ENCODE measurements at places on chromosomes 11 and 22.

DNA sequence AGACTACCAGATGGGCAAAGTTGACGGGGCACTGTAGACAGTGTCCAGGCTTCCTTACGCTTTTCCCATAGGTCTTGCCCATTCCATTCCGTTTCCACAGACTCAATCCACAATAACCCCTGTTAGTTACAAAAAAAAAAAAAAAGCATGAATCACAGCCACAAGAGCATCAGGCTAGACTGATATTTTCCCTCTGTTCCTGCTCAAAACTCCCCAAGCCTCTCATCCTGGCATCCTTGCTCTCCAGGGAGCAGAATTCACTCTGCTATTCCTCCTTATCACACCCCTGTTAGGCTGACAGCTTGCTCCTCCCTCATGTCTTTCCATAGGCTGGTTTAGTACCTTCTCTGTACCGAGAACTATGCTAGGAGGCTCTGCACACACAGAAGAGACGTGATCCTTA, 42.2 kb downstream of the TMEM123 start:
- DNase-seq, result no peak
- peaks cover 21% of the 10 kb centered on the region for H3K4me1 ChIP-seq
- no peaks in the 10 kb centered on the region for H3K27me3 ChIP-seq
- H3K27ac ChIP-seq, result no peak overlapping the region
- no peak overlapping the region for H3K4me3 ChIP-seq

- no peak overlapping the region for H3K4me3 ChIP-seq
- no peak for DNase-seq
- no peaks in the 10 kb centered on the region for H3K4me1 ChIP-seq
- H3K36me3 ChIP-seq, result no peaks in the 10 kb centered on the region
- H3K27ac ChIP-seq, result no peak overlapping the region
Observed at GRCh38 chr11:78929207-78929905, 354.7 kb upstream of the NARS2 start.

DNA sequence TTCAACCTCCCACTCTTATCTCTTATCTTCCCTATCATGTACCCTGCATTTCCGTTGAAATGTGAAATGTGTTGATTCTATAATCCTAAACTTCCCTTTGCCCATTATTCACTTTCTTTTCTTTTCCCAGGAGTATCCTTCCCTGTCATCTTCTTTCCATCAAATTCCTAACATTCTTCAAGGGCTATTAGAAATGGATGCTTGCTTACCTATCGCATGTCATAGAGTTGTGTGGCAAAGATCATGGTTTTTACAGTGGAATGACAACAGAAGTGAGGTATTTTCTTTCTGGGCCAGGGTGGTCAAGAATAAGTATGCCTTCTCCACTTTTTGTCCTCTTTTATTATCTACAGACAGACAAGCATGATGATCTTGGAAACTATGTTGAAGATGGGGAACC, 124.4 kb upstream of the SLC5A12 start:
- no peak overlapping the region for H3K27ac ChIP-seq
- no peaks in the 10 kb centered on the region for H3K27me3 ChIP-seq
- no peak for DNase-seq
- no peaks in the 10 kb centered on the region for H3K36me3 ChIP-seq
- H3K4me1 ChIP-seq, result no peaks in the 10 kb centered on the region
- no peak overlapping the region for H3K4me3 ChIP-seq

- DNase-seq, result no peak
- H3K4me1 ChIP-seq, result no peaks in the 10 kb centered on the region
- peak overlapping the region; percentile 11 for H3K27ac ChIP-seq
- H3K27me3 ChIP-seq, result peaks cover 19% of the 10 kb centered on the region
- no peak overlapping the region for H3K4me3 ChIP-seq
Observed at GRCh38 chr11:393219-394033, 583 bp upstream of the PKP3 start.

- no peak overlapping the region for H3K4me3 ChIP-seq
- no peaks in the 10 kb centered on the region for H3K4me1 ChIP-seq
- no peaks in the 10 kb centered on the region for H3K27me3 ChIP-seq
- DNase-seq, result no peak
- no peak overlapping the region for H3K27ac ChIP-seq
Observed at GRCh38 chr11:87366763-87367405, 329.1 kb downstream of the TMEM135 start.

GRCh38 chr11:107221748-107222285, 203.5 kb upstream of the GUCY1A2 start:
- H3K4me3 ChIP-seq, result no peak overlapping the region
- H3K36me3 ChIP-seq, result no peaks in the 10 kb centered on the region
- no peak for DNase-seq
- H3K27me3 ChIP-seq, result no peaks in the 10 kb centered on the region

GRCh38 chr11:76721755-76722677, 51.5 kb upstream of the LRRC32 start:
- peak; percentile 40 for DNase-seq
- H3K27ac ChIP-seq, result no peak overlapping the region
- no peaks in the 10 kb centered on the region for H3K27me3 ChIP-seq
- H3K4me1 ChIP-seq, result no peaks in the 10 kb centered on the region
- no peaks in the 10 kb centered on the region for H3K36me3 ChIP-seq

DNA sequence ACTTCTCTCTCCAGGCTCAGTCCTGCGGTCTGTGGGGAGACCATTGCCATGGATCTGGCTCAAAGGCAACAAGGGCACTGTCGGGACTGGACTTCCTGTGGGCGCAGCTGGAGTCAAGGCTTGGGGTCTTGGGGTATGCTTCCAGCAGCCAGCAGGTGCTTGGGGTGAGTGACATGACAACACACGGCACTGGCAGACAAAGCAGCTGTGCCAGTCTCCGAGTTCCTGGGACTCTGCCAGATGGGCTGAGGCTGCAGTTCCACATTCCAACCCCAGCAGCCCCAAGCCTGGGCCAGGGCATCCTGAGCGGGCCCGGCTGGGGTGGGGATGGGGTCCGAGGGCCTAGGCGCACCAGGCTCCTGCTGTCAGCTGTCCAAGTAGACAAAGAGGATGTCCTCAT, 12.3 kb downstream of the GUCD1 start:
- H3K4me3 ChIP-seq, result no peak overlapping the region
- no peaks in the 10 kb centered on the region for H3K27me3 ChIP-seq
- peaks cover 71% of the 10 kb centered on the region for H3K36me3 ChIP-seq
- no peaks in the 10 kb centered on the region for H3K4me1 ChIP-seq

GRCh38 chr11:6251990-6252473, 7.6 kb upstream of the CCKBR start:
- no peak overlapping the region for H3K27ac ChIP-seq
- no peaks in the 10 kb centered on the region for H3K27me3 ChIP-seq
- no peaks in the 10 kb centered on the region for H3K4me1 ChIP-seq

- H3K27ac ChIP-seq, result no peak overlapping the region
- H3K27me3 ChIP-seq, result no peaks in the 10 kb centered on the region
- no peaks in the 10 kb centered on the region for H3K36me3 ChIP-seq
- no peak for DNase-seq
Observed at GRCh38 chr11:76194872-76195668, 11.2 kb downstream of the WNT11 start.

- no peak for DNase-seq
- H3K36me3 ChIP-seq, result no peaks in the 10 kb centered on the region
- peaks cover 16% of the 10 kb centered on the region for H3K4me1 ChIP-seq
- peaks cover 6% of the 10 kb centered on the region for H3K27me3 ChIP-seq
- no peak overlapping the region for H3K4me3 ChIP-seq
Observed at GRCh38 chr11:63508009-63508408, 2.1 kb downstream of the LGALS12 start.

DNA sequence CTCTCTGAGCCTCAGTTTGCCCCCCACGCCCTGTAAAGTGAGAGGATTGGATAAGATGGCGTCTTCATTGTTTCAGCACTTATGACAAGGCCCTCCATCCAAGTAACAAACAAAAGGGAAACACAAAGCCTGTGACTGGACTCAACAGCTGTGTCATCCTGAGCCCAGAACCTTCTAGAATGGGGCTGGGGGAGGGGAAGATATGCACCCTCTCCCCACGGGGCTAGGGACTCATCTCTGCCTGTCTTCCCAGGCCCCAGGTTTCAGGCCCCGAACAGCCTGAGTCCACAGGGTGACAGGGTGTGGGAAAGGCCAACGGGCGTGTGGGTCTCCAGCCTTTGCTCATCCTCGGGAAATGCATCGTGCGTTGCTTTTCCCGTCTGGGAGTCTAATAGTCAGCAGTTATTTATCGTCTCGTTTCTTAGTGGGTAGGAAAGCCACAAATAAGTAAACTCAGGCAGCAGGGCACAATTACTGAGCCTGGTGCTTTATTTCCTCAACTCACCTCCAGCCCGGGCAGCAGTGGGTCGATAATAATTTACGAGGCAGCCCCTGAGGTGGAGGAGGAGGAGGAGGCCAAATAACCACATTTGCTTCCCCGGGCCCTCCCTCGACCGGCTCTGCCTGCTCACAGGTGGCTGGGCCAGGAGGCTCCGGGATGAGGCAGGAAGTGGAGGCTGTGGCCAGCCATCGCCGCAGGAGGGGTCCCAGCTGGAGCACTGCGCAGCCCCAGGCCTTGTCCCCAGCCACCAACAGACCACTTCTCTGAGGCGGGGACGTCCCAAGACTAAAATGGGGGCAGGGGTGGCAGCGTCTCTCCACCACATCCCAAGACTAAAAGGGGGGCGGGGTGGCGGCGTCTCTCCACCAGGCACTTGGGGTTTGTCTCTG, 54.4 kb downstream of the FLRT1 start:
- peaks cover 68% of the 10 kb centered on the region for H3K4me1 ChIP-seq
- H3K27ac ChIP-seq, result no peak overlapping the region
- H3K36me3 ChIP-seq, result no peaks in the 10 kb centered on the region
- no peaks in the 10 kb centered on the region for H3K27me3 ChIP-seq
- DNase-seq, result no peak

GRCh38 chr22:44338177-44338810, 25.5 kb upstream of the SHISAL1 start:
- no peaks in the 10 kb centered on the region for H3K36me3 ChIP-seq
- peaks cover 7% of the 10 kb centered on the region for H3K27me3 ChIP-seq
- H3K4me3 ChIP-seq, result no peak overlapping the region
- peaks cover 18% of the 10 kb centered on the region for H3K4me1 ChIP-seq

DNA sequence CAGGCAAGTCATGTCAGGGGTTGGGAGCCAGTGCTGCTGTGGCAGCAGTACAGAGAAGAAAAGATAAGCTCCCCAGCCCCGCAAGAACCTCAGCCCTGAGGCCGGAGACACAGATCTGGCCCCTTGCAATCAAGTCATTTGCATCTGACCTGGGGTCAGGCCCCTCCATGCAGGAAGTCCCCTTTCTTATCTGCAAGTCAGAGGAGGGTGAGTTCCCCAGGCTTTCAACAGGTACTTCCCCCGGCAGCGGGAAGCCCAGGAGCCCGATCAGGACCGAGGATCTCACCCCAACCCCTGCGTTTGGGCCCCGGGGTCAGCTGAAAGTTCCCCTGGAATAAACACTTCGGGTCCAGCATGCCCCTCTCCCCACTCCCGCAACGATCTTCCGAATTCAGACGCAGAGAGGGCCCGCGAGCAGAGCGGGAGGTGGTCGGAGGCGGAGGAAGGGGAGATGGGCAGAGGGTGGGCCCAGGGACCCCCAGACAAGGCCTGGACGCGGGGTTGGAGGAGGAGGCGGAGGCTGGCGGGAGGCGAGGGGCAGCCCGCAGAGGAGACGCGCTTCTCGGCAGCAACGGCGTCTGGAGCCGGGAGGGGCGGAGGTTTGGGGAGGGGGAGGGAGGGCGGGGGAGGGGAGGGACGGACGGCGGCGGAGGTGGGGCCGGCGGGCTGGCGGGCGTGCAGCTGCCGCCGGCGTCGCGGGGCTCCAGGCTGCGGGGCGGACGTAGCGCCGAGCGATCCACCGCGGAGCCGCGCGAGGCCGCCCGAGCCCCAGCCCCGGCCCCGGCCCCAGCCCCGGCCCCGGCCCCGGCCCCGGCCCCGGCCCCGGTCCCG, at the start of gene TSPAN18:
TSS of gene TSPAN18 (plus strand) at position 680 of the 831 bp plus-strand sequence. CDS start 179,455 bp downstream, outside the sequence.
- peaks cover 64% of the 10 kb centered on the region for H3K27me3 ChIP-seq
- peak within 1 kb of the TSS; percentile 32 for H3K27ac ChIP-seq
- no peaks in the 10 kb centered on the region for H3K36me3 ChIP-seq
- no peak for DNase-seq

- DNase-seq, result no peak
- H3K36me3 ChIP-seq, result no peaks in the 10 kb centered on the region
- peaks cover 26% of the 10 kb centered on the region for H3K27me3 ChIP-seq
- no peaks in the 10 kb centered on the region for H3K4me1 ChIP-seq
Observed at GRCh38 chr11:8025816-8026215, 38.7 kb downstream of the EIF3F start.

GRCh38 chr11:68982134-68982533, 1.3 kb upstream of the MRGPRD start:
- no peak overlapping the region for H3K27ac ChIP-seq
- no peak for DNase-seq
- H3K4me1 ChIP-seq, result no peaks in the 10 kb centered on the region

GRCh38 chr22:19853879-19854777, 546 bp downstream of the GNB1L start:
- no peak for DNase-seq
- peaks cover 58% of the 10 kb centered on the region for H3K4me1 ChIP-seq
- peak overlapping the region; percentile 91 for H3K4me3 ChIP-seq
- peak overlapping the region; percentile 86 for H3K27ac ChIP-seq
- H3K27me3 ChIP-seq, result no peaks in the 10 kb centered on the region
- H3K36me3 ChIP-seq, result peaks cover 33% of the 10 kb centered on the region

- H3K4me3 ChIP-seq, result no peak overlapping the region
- H3K36me3 ChIP-seq, result no peaks in the 10 kb centered on the region
Observed at GRCh38 chr11:76668362-76669155, 2.0 kb downstream of the LRRC32 start.

GRCh38 chr11:106426696-106427095, 349.2 kb downstream of the AASDHPPT start:
- H3K36me3 ChIP-seq, result no peaks in the 10 kb centered on the region
- H3K4me1 ChIP-seq, result no peaks in the 10 kb centered on the region
- no peak overlapping the region for H3K4me3 ChIP-seq
- H3K27me3 ChIP-seq, result no peaks in the 10 kb centered on the region
- no peak overlapping the region for H3K27ac ChIP-seq

GRCh38 chr11:110077346-110077745, 15.8 kb upstream of the ZC3H12C start:
- H3K27me3 ChIP-seq, result no peaks in the 10 kb centered on the region
- DNase-seq, result no peak
- H3K4me1 ChIP-seq, result no peaks in the 10 kb centered on the region
- H3K27ac ChIP-seq, result no peak overlapping the region
- no peak overlapping the region for H3K4me3 ChIP-seq
- H3K36me3 ChIP-seq, result no peaks in the 10 kb centered on the region

DNA sequence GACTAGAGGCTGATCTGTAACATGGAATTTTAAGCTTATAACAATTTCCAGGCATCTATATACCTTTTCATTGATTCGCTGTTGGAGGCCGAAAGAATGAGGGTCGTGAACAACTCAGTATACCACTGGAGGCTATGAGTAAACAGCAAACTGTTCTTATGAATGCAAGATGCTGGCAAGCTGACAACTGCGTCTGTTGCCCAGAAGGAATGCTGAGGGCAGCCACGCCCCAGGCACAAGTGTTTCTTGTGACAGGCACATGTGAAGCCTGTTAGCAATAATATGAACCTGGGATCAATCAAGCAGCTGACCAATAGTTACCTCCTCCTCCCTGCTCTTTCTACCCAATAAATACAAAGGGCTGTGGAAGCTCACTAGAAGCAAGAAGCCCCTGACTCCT, 15.3 kb downstream of the RTCB start:
- H3K27me3 ChIP-seq, result no peaks in the 10 kb centered on the region
- H3K4me1 ChIP-seq, result no peaks in the 10 kb centered on the region
- H3K4me3 ChIP-seq, result no peak overlapping the region
- no peak for DNase-seq
- peaks cover 66% of the 10 kb centered on the region for H3K36me3 ChIP-seq
